ENCODE measurements at places on chromosomes 12 and 14.

DNA sequence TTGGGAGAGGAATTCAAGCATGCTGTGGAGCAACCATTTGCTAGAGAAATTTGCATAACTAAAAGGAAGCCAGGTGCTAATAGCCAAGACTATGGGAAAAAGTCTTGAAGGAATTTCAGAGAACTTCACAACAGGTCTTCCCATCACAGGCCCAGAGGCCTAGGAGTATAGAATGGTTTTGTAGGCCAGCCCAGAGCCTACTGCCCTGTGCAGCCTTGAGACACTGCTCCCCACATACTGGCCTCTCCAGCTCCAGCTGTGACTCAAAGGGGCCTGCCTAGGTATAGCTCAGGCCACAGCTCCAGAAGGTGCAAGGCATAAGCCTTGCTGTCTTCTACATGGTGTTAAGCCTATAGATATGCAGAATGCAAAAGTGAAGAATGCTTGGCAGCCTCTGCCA, 227.1 kb downstream of the SLC2A13 start:
- no peak for DNase-seq

DNA sequence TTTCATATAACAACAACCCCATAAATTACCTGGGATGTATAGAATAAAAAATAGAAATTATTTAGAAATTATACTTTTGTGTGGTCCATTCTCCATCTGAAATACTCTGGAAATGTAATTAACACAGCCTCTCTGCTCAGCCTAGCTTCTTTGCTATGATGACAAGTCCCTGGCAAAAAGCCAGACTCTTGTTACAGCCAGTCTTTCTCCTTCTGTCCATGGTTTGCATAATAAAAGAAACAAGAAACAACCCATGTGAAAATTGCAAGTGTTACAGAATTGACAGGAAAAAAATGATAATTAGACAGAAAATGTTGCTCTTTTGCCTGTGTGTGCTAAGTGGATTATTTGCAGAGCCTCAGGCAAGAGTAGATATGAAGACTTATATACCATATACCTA, 61.3 kb downstream of the C12orf50 start:
- no peak for DNase-seq

DNA sequence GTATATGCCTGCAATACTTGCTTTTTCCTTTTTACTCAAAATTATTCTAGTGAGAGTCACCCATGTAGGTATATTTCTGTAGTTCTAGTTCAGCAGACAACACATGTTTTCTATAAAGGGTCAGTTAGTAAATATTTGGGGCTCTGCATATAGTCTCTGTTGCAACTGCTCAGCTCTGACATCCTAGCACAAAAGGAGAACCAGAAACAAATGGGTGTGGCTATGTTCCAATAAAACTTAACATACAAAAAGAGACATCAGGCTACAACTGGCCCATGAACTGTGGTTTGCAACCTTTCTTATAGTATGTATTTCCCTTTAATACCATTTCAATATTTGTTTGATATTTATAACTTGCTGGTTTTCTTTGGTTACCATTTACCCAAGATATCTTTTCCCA, 11.9 kb downstream of the NT5DC3 start:
- DNase-seq = no peak

DNA sequence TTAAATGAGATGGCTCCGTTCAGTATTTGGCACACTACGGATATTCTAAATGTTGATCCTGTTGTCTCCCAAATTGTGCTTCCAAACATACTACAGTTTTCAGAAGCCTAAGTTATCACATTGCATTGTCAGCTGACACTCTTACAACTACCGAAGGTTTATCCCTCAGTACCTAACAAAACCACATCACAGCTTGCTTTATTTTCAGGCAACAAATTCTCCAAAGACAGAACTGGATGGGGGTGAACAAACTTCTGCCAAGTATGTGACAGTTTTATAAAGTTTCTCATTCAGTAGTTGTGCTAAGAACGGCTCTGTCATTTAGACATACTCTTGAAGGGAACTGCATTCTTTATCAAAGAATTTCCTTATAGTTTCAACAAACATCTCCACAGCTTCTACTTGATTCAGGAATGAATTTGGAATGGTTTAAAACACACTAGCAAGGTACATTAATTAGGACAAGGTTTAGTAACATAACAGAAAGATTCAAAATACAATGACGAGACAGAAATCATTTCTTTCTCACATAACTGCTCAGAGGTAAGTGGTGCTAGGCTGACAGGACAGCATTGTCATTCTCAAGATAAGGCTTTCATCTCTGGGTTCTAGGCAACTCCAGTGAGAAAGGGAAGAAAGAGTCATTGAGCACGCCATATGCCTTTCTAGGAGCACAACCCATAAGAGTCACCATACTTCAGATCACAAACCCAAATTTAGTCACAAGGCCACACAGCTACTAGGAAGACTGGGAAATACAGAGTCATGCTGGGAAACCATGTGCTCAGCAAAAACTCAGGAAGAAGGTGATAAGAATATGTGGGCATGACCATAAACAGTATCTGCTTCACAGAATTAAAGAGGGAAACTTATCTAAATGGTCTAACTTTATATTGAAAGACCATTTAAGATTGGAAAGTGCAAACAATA, 100.7 kb downstream of the DUSP6 start:
- no peak for DNase-seq

DNA sequence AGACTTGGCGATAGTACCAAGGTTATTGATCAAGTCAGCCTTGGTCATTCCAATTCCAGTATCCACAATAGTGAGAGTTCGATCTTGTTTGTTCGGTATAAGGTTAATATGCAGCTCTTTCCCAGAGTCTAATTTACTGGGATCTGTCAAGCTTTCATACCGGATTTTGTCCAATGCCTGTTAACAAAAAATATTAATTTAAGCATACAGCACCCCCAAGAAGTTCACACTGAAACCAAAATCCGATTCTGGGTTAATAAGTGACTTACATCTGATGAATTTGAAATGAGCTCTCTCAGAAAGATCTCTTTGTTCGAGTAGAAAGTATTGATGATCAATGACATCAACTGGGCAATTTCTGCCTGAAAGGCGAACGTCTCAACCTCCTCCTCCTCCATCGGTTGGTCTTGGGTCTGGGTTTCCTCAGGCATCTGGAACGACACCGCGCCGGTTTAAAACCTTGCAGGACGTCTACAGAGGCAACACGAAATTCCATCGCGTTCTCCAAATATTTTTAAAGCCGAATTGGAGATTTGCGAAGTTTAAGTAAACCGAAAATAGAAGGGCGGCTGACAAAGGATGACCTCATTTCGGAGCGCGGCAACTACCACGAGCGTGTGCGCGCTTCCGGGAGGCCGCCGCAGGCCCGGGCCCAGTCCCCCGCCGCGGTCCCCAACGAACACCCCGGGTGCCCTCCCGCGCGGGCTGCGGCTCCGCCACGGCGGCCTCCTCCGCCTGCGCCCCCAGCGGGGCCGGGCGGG, 716 bp downstream of the HSP90AA1 start:
- DNase-seq = peak; percentile 41

DNA sequence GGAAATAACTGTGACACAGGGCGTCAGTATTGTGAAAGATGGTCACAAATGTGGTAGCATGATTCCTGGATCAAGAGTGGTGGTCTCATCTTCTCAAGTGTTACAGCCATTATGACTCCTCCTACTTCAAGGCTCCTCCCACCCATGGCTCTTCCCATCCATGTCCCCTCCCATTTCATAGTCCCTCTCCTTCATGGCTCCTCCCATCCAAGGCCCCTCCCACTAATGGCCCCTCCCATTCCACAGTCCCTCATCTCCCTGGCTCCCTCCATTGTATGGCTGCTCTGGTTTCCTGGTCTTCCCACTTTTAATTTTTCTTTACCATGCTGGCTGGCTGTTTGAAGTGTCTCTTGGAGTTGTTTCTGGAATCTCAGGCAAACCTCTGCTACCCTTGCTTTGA, 1375.2 kb upstream of the TMEM132C start:
- no peak for DNase-seq

DNA sequence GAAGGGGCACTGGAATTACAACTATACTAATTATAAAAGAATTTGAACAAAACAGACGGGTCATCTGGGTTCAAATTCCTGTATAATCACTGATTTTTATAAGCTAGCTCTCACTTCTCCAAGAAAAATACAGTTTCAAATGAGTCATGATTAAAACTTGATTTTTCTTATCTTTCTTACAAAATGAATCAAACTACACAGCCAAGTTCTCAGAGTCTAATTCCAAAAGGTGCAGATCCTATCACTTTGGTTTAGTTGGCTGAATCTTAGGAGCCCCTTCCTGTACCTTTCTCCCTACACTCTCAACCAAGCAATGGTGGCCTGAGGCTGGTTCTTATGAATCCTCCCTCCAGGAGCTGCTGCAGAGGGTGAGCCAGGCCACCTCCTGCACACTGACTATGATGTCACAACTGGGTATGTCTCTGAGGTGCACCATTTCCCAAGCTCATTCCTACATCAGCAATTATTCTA, 43.8 kb upstream of the BMP4 start:
- DNase-seq = peak; percentile 45

DNA sequence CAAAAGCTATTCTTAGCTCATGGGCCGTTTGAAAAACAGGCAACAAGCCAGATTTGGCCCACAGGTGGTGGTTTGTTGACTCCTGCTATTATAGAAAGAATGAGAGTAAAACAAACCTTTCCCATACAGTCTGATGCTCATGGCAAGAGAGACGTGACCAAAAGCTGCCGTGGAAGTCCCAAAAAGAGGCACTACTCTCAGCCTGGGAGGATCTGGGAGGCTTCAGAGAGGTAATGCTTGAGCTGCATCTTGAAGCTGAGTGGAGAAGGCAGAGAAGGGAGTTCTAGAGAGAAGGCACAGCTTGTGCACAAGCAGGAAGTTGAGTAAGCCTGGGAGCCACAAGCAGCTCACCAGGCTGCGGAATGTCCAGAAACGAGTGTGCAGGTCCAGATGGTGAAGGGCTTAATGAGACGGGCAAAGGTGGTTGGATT, 9.6 kb downstream of the PLXNC1 start:
- DNase-seq = no peak

- DNase-seq = no peak
Measured at GRCh38 chr14:30053103-30053502, 125.5 kb upstream of the PRKD1 start.

Data from HFFc6 (cell line).